ENCODE measurements at places on chromosomes 2 and 18.

GRCh38 chr2:143906850-143907249 is 613.1 kb downstream of the ZEB2 start:
- DNase-seq = no peak

GRCh38 chr2:80299661-80300060 is 4.9 kb downstream of the LRRTM1 start:
- DNase-seq = no peak

DNA sequence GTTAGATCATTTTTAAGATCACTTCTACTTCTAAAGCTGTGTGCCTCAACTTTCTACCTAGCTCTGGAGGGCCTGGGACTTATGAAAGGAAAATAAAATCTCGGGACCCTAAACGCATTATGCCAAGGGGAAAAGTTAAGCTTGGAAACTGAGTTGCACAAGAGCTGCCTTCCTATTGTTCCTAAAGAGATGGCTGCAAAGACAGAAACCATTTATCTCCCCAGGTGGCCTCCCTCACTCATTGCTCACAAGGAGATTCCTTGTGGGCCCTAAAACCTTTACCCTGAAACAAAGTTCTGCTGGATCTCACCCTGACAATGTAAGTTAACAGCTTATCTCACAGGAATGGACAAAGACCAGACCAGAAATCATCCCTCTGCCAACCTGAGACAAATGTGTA is 26.8 kb downstream of the TUBB6 start:
- DNase-seq = no peak

DNA sequence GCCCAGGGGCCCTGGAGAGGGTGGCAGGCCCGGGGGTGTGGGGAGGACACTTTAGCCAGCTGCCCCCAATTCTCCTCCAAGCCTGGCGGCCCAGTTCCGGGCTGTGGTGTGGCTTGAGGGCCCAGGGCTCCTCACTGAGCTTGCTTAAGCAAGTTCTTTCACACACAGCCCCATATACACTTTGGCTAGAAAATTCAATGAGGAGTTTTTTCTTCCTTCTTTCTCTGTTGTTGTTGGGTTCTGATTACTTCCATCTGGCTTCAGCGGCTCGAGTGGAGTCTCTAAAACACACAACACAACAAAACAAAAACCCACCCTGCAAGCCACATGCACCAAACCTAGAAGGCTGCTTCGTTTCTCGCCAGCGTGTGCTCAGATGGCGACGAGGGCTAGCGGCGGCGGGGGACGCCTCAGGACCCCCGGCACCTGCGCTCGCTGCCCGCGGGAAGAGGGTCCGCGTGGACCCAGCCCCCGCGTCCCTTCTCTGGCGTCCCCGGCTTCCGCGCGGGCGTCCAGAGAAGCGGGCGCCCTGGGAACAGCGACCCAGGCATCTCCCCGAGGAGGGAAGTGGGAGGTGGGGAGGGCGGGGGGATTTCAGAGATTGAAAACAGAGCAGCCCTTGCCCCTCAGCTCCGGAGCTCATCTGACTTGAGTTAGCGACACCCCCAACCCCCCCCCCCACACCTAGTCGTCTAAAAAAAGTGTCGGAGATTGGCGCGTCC is 577 bp upstream of the GLI2 start:
- no peak for DNase-seq

- no peak for DNase-seq
Measured at GRCh38 chr18:48801728-48802542, 148.8 kb downstream of the SMAD7 start.

GRCh38 chr2:230864605-230865306 is at the start of gene ITM2C:
ITM2C (plus strand) TSS chr2:230864942; CDS start chr2:230865026, 84 bp downstream.
- peak; percentile 83 for DNase-seq

DNA sequence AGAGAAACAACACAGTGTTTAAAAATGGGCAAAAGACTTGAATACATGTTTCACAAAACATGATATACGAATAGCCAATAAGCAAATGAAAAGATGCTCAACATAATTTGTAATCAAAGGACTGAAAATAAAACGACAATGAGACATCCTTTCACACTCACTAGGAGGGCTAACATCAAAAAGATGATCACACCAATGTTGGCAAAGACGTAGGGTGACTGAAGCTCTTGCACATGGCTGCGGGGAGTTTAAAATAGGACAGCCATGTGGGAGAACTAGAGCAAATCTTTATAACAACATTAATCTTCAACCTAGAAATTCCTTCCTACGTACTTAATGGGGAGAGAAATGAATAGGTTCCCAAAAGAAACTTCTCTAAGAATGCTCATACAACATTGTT is 19.2 kb upstream of the SEH1L start:
- DNase-seq = no peak

Measured in RPMI8226 (cell line).